NCI-H1092 (cell line): ENCODE measurements at places on chromosomes 1 and 21.

DNA sequence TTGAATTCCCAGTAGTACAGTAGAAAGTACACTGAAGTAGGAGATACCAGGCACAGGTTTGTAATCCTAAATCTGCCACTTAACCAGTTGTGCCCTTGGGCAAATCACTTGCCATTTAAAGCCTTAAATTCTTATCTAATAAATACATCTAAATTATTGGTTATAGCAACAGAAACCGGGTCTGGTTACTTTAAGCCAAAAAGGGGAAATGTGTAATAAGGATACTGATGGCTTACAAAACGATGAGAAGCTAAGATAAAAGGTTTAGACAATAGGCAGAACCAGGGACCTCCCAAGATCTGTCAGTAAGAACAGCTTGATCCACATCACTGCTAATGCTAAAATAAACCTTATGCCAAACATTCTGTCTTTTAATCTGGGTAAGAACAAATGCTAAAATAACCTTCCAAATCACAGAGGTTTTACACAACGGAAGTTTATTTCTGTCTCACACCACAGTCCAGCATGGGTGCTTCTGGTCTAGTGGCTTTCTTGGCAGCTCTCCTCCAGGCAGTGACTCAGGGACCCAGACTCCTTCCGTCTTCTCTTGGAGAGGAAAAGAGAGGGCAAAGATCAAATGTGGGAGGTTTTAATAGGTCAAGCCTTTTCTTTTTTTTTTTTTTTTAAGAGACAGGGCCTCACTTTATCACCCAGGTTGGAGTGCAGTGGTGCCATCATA lies 16.5 kb upstream of the ZMYM1 start:
- no peak for DNase-seq

DNA sequence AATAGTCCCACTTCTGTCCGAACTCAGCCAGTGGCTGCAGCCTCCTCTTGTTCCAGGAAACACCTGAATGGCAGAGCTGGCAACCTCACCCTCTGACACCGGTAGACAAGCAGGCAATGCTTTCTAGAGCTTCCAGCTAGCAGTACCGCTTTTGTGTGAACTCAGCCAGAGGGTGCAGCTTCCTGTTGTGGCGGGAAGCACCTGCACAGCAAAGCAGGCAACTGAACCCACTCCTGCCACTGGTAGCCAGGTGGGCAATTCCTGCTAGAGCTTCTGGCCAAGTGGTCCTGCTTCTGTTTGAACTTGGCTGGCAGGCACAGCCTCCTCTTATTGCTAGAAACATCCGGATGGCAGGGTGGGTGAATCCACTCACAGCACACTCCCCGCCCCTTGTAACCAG lies 40.1 kb upstream of the TMPRSS15 start:
- DNase-seq = peak; percentile 82

DNA sequence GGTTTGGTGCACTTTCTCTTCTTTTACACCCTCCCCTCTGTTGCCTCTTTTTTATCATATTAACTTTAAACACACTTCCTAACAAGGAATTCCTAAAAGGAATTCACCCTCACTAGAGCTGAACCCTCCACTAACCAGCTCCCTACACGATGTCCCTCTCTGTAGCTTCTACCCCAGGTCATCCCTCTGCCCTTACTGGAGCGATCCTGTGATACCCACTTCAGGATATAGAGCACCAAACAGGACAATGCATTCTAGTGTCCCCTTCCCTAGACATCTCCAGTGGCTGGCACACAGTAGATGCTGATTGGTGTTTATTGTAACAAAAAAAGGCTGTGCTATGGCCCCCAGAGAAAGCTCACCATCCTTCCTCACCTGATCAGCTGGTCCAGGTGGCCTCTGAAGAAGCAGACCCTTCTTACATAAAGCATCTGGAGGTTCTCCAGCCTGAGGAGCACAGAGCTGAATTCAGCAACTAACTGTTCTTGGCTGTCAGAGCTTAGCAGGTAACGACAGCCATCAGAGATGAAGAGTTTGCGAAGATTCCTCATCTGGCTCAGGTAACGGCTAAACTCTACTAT lies 1.4 kb downstream of the PRAMEF18 start:
- DNase-seq = no peak

DNA sequence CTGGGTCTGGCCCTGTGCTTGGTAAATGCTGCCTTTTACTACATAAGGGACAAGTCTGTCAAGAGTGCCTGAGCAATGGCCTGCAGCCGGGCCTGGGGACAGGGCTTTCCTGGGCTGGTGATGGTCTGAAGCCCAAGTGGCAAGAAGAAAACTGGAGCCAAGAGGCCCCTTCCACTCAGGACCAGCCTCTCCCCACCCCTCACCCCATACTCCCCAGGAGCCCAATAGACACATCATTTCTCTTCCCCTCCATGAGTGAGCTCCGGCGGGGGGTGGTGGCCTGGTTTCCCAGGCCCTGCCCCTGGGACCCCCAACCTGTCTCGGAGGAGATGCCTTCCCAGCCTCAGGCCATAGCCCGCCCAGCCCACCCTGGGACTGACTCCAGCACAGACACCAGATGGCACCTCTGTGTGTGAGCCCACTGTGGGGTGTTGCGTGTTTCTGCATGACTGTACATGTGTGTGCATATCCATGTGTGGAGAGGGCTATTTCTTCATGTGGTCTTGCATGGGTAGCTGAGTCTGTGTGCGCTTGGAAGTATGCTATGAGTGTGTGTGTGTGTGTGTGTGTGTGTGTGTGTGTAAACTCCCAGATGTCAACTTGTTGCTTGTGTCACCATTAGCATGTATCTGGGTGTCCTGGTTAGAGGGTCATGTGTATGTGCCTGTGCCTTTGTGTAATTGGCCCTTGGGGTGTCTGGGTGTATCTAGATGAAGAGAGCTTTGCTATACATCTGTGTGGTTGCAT lies 14.3 kb upstream of the LRP8 start:
- no peak for DNase-seq

GRCh38 chr1:185419718-185420117 lies 102.7 kb upstream of the IVNS1ABP start:
- no peak for DNase-seq

- no peak for DNase-seq
Observed at GRCh38 chr1:53080041-53080440, 18.0 kb downstream of the PODN start.

DNA sequence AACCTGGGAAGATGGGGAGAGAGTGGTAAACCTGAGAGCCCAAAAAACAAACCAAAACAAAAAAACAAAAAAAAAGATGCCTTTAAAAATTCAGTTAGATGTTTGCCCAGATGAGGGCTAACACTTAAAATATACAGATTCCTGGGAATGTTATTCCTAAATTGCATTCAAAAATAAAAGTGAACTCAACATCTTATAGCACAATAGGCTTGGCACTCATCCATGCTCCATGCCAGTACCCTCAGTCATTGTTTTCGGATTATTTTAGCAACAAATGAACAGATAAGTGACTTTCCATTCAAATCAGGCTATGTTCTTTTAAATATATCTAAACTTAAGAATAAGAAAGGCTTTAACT lies 3.7 kb downstream of the ATP1A1 start:
- DNase-seq = no peak

DNA sequence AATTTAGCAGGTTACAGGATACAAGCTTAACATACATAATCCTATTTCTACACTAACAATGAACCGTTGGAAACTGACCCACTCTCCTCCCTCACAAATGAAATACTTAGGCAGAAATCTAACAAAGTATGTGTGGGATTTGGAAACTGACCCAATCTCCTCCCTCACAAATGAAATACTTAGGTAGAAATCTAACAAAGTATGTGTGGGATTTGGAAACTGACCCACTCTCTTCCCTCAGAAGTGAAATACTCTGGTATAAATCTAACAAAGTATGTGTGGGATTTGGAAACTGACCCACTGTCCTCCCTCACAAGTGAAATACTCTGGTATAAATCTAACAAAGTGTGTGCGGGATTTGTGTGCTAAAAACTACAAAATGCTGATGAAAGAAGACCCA lies 60.3 kb downstream of the TRAF5 start:
- DNase-seq = no peak

GRCh38 chr1:29833581-29833980 lies 597.3 kb downstream of the PTPRU start:
- no peak for DNase-seq

GRCh38 chr1:44336668-44337067 lies 18.4 kb downstream of the ERI3 start:
- no peak for DNase-seq
